ENCODE measurements at places on chromosomes 4 and X.

- DNase-seq: peak; percentile 83
Measured at GRCh38 chrX:103376118-103376978, at the start of gene BEX3. Gene BEX3, plus strand, starts transcription at chrX:103376538. Its CDS starts 984 bp downstream, at chrX:103377522.

DNA sequence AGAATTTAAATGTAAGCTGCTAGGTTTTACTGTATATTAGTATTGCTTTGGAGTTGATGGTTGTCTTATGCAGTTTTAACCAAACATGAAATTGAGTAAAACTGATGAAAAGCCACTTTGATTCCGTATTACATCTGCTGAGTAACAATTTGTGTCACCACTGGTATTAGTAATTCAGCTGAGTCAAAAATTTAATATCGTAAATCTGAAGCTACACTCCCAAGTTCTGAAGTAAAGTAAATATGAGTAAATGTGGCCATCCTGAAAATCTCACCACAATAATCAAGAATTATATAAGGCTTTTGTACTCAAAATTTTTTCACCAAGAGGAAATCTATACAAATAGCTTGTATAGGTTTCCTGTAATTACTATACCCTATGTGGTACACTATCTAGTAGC is 142.3 kb downstream of the STPG2 start:
- DNase-seq: no peak

DNA sequence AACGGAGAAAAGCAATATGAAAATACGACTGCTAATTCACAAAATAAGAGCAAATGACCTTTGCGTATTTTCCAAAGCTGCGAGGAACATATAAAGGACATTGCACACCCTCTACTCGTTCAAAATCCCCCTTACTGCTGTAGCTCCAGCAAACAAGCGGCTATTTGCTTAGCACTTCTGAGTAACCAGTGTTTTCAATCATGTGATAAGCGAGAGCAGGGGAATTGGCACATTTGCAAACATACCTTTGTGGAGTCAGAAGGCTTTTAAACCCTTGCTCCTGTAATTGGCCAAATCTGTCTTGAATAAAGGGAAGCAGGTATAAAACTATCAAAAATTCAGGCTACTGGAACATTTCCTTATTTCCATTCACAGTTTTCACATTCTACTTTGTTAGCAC is 610.2 kb downstream of the UBE2NL start:
- no peak for DNase-seq

DNA sequence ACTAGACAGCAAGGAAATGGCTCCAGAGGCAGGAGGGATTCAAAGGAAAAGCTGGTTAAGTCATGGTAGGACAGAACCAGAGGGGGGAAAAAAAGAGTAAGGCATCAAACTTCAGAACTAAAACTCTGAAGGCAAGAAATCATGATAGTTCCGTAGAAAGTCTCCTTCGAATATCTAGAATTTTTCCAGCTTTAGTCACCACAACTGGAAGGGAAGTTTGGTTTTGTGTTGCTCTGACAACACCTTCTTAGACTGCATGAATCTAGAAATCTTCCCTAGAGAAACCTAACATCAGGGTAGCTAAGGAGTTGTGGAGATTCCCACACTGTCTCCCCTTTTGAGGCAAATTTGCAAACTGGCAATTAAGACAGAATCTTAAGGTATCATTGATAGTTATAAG is 33.7 kb downstream of the AMMECR1 start:
- no peak for DNase-seq

All from retina (tissue), 1 donor.